Type B pancreatic cell (in vitro differentiated cells): ENCODE measurements at places on chromosomes 1 and 21.

GRCh38 chr1:109269981-109270622, 12.8 kb downstream of the PSRC1 start:
- DNase-seq, result peak; percentile 63

- no peak for DNase-seq
These were observed 105.1 kb downstream of the BARHL2 start for GRCh38 chr1:90612033-90612432.

- no peak for DNase-seq
These were observed 39.5 kb downstream of the EPHB2 start for GRCh38 chr1:22749919-22750684.

GRCh38 chr1:109368464-109368863, 29.3 kb downstream of the SORT1 start:
- no peak for DNase-seq

GRCh38 chr1:48611841-48612240, 139.8 kb upstream of the SPATA6 start:
- DNase-seq, result no peak

- DNase-seq, result no peak
These were observed 3.8 kb downstream of the CTSS start for GRCh38 chr1:150761801-150762200.

DNA sequence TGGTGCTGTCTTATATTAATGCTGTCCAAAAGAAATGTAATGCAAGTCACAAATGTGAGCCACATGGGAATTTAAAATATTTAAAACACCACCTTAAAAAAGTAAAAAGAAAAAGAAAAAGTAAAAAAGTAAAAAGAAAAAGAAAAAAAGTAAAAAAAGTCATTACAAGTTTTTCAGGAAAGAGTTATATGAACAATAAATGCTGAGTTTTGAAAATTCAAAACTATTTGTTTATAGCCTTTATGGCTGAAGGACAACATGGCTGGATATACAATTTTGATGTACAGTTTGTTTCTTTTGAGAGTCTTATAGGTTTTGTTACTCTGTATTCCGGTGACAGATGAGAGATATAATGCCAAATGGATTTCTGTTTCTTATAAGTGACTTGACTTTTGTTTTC, 29.1 kb downstream of the GPR88 start:
- DNase-seq, result no peak

GRCh38 chr1:12690156-12690555, 25.8 kb upstream of the AADACL3 start:
- no peak for DNase-seq

- no peak for DNase-seq
These were observed 69.1 kb downstream of the DIP2A start for GRCh38 chr21:46527801-46528200.

DNA sequence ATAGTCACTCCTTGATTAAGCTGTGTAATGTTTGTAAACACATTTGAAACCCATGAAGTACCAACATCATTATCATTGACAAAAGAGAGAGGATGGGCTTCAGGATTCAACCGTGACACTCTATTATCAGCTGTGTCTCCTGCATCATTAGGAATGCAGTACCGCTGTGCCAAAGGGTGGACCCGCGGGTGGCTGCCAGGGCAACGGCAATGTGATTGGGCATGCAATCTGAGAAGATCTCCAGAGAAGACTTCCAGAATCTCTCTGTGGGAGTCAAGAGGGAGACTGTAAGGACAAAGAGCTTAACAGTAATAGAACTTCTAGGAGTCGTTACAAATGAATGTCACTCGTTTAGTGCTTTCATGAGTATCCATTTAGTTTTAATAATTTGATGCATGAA, 97.9 kb downstream of the USH2A start:
- no peak for DNase-seq

DNA sequence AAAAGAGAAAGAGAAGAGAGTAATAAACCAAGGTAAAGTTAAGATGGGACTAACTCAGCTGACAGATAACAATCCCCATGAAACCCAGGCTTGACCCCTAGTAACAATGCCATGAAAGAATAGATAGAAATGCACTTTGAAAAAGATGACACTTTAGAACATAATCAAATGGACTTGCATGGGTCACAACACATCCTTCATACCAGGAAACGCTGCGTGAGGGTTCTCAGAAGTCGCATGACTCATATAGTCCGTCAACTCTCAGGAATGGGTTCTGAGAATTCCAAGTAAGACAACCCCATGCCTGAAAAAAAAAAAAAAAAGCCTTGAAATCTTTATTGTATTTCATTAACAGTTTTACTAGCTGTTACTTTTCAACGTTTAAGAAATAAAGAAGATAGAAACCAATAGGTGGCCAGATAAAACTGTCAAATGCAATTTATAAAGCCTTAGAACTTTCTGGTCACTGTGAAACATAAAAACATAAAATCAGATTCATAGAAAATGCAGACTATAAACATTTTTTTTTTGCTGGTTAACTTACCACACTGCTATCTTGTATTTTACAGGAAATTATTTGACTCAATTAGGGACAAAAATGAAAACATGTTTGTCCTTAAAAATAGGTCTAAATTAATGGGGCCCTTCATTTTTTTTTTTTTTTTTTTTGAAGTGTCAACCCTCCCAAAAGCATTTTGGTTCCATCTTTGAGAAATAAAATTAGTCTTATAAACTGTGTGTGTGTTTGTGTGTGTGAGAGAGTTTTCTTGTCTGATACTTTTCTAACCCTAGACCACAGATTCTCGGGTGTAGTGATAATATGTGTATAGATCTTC, 202.1 kb downstream of the NCAM2 start:
- no peak for DNase-seq

GRCh38 chr1:215650446-215651149, 83.5 kb downstream of the KCTD3 start:
- DNase-seq, result no peak

GRCh38 chr21:17462276-17462981, 50.4 kb upstream of the CXADR start:
- DNase-seq, result no peak

GRCh38 chr1:62530516-62531154, 66.7 kb upstream of the ANGPTL3 start:
- no peak for DNase-seq

GRCh38 chr21:18622383-18622782, 218.8 kb upstream of the TMPRSS15 start:
- DNase-seq, result no peak

GRCh38 chr1:198203434-198203833, 46.6 kb downstream of the NEK7 start:
- no peak for DNase-seq

DNA sequence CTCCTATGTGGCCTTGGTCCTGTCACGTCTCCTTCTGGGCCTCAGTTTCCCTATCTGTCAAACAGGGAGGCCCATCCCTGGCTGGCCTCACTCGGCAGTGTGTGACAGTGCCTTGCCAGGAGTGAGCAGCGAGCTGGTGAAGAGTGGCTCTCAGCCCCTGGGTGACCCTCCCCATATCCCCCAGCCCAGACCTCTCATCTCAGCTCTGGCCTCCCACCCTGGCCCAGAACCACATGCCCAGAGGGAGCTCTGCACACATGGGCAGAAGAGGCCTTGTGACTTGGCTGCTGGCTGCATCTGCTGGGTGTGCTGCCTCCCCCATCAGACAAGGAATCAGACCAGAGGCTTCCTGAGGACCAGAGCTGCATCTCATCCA, 19.5 kb upstream of the PADI1 start:
- peak; percentile 53 for DNase-seq

GRCh38 chr1:213179784-213180183, 128.7 kb downstream of the RPS6KC1 start:
- no peak for DNase-seq

- DNase-seq, result no peak
These were observed 276.6 kb downstream of the SETD4 start for GRCh38 chr21:35783721-35784120.

GRCh38 chr1:76854255-76854654, 13.0 kb upstream of the ST6GALNAC5 start:
- DNase-seq, result no peak

DNA sequence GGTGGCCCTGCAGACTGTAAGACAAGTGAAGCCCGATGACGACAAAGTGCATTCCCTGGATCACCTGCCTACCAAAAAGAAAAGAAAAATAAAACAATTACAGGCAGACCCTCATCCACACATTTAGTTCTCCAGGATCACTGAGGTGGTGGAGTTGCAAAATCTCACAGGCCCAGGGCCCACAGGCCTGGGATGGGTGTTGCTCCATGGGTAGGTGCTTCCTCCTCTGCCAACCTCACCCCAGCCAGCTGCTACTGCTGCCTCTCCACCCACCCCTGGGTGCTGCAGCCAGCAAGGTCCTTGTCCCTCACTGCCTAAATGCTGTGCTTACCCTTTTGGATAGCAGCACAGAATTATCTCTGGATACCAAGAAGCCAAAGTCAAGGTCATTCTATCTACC, 146.4 kb upstream of the GALNT2 start:
- DNase-seq, result no peak

DNA sequence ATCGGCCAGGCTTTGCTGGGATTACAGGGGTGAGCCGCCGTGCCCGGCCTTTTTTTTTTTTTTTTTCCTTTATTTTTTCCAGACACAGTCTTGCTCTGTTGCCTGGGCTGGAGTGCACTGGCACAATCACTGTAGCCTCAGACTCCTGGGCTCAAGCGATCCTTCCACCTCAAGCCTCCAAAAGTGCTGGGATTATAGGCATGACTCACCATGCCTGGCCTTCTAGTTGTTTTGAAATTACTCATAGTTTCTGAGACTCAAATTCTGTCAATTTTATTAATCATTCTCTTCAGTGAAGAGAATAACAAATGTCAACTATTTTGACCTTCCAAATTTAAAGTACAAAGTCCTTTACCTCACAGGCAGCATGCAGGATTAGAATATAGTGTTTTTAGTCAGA, 374.5 kb downstream of the PLA2G4A start:
- no peak for DNase-seq

GRCh38 chr1:228276901-228277490, 69.2 kb downstream of the OBSCN start:
- no peak for DNase-seq

DNA sequence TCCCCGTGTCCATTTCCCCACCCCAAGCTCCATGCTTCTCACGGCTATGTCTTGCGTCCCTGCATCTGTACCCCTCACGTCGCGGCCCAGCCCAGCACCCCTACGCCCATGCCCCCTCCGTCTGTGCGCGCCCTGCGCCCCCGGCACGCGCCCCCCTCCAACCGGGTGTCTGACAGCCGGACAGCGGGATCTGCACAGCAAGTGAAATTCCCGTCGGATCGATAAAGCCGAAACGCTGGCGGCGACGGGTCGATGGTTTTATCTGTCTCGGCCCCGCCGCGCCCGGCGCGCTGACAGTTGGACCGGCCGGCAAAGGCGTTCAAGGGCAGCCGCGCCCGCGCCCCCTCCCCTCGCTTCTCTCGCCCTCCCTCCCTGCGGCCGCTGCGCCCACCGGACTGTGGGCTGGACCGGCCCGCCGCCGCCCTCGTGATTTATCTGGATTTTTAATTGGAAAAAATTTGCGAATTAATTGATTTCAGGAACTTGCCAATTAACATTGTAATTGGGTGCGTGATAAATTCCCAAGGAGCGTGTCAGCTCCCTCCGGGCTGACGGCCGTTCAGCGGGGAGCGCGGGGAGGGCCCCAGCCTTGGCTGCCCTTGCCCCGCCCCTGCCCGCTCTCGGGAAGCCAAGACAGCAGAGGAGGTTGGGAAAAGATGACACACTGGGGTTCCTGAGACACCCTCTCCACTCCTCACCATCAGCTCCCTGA, 57.1 kb downstream of the TMEM53 start:
- DNase-seq, result no peak

GRCh38 chr1:160777486-160778089, 18.4 kb upstream of the LY9 start:
- no peak for DNase-seq
